ENCODE measurements at places on chromosomes 11 and 22. TPM values are rescaled to one million over a fixed set of nuclear protein-coding genes. Genes with fewer than 3 reads are reported as not detected.

FAM181B gene
- total RNA-seq, result 0.05 TPM

OR10D3 gene
- not detected for total RNA-seq

RFPL1 gene
- total RNA-seq, result not detected

CATSPERZ gene
- not detected for total RNA-seq

PRODH gene
- total RNA-seq, result 0.05 TPM

KRTAP5-4 gene
- total RNA-seq, result not detected

CCS gene
- 27.2 TPM for total RNA-seq

TSPAN4 gene
- total RNA-seq, result 167 TPM

SCUBE2 gene
- 3.5 TPM for total RNA-seq

SCGB1C1 gene
- total RNA-seq, result not detected

MAPK8IP2 gene
- 0.34 TPM for total RNA-seq

SLC22A25 gene
- not detected for total RNA-seq

DBX1 gene
- total RNA-seq, result not detected

TPBGL gene
- total RNA-seq, result 0.17 TPM

FOLR2 gene
- total RNA-seq, result not detected

CCDC15 gene
- total RNA-seq, result 2.9 TPM

CASP5 gene
- not detected for total RNA-seq

PDGFB gene
- total RNA-seq, result 75.7 TPM

FERMT3 gene
- total RNA-seq, result 6.5 TPM

USP2 gene
- 1.2 TPM for total RNA-seq

KCNQ1OT1 gene
- total RNA-seq, result 1.5 TPM

C11orf87 gene
- total RNA-seq, result not detected

EIF1AD gene
- total RNA-seq, result 32.2 TPM

C11orf16 gene
- not detected for total RNA-seq

MFNG gene
- total RNA-seq, result 228 TPM

GSTP1 gene
- 1,138 TPM for total RNA-seq

RANBP1 gene
- 239 TPM for total RNA-seq

ST14 gene
- 0.34 TPM for total RNA-seq

NUP160 gene
- 38.2 TPM for total RNA-seq

TCN1 gene
- total RNA-seq, result 0.17 TPM

ACRV1 gene
- not detected for total RNA-seq

CRACR2B gene
- total RNA-seq, result 27.5 TPM

OR52N4 gene
- not detected for total RNA-seq
